ENCODE measurements at places on chromosomes 7 and 10.

GRCh38 chr10:71615538-71616329, 103.8 kb downstream of the C10orf105 start:
- DNase-seq: no peak

DNA sequence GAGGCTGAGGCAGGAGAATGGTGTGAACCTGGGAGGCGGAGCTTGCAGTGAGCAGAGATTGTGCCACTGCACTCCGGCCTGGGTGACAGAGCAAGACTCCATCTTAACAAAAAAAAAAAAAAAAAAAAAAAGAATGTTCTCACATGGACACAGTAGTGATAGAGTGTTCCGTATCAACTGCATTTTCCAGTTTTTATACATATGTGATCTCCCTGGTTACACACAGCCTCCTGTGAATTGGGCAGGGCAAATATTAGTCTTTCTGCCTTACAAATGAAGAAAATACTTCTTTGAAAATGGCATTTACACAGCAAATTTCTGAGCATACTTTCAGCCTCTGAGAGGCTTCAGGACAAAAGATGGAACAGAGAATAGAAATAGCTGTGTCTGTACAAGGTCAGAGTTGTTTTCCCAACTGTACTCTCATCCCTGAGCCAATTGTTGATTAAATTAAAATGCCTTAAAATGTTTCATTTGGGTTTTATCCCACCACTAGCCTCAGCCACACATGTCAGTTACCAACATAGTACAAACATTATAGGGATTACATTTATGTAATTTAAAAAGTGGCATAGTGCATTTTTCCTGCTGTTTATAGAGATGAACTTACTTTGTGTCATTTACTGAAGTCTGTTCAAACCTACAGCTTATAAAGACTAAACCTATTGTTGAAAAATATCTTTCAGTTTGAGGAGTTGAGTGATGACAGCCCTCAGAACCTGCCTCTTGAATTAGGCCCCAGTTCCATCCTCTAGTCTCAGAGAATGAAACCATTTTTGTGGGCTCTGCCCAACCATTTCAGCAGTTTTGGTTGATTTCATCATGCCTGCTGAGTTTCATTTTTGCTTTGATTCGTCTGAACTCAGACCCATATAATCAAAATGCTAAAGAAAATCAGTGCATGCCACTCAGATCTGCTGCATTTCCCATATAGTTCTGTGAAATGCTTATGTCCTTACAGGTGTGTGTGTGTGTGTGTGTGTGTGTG, 609.4 kb upstream of the C7orf33 start:
- DNase-seq: no peak

GRCh38 chr7:108418946-108419345, 37.3 kb downstream of the NRCAM start:
- DNase-seq: no peak

DNA sequence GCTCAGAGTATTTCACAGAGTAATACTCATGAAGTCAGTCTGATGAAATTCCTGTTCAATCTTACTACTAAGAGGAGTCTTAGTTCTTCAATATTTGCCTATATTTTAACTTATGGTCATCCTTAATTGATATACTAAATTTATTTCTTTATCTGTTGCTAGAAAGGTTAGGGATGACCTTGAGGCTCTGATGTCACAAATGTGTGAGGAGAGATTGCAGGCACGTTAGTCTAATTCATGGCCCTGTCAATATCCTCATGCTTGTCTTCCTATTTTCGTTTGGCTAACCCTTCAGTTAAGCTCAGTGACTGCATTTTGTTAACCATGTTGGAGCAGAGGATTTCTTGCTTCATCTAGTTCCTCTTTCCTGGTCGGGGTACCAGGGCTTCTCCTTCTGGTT, 704.7 kb upstream of the COBL start:
- DNase-seq: no peak

- no peak for DNase-seq
Measured at GRCh38 chr7:47683485-47683898, 101.6 kb upstream of the TNS3 start.

DNA sequence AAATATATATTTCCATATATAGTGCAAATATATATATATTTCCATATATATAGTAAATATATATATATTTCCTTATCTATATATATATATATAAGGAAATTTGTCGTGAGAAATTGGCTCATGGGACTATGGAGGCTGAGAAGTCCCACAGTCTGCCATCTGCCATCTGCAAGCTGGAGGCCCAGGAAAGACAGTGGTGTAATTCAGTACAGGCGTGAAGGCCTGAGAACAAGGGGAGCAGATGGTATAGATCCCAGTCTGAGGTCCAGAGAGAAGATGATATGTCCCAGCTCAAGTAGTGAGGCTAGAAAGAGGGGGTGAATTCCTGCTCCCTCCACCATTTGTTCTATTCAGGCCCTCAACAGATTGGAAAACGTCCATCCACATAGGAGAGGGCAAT, 78.9 kb downstream of the MTPN start:
- DNase-seq: no peak

- no peak for DNase-seq
Measured at GRCh38 chr10:67607472-67607871, 88.5 kb downstream of the CTNNA3 start.

- DNase-seq: no peak
Measured at GRCh38 chr7:94303695-94304094, 91.0 kb upstream of the COL1A2 start.

DNA sequence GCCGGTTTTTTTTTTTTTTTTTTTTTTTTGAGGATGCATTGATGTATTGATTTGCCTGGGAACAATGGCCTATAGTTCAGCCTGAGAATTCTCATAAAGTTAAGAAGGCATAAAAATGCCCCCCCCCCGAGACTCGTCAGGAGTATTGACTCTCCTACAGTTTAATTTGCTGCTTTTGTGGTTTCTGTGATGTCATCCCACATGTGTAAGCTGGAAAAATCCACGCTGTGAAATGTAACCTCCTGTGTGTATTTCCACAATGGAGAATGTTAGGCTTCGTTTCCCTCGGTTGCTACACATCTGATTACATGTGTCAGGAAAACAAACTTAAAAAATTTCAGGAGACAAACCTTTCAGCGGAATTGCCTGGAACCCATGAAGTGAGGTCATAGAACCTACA, 117.9 kb downstream of the FANK1 start:
- no peak for DNase-seq

GRCh38 chr10:62582101-62582705, 208.0 kb downstream of the ZNF365 start:
- DNase-seq: no peak

DNA sequence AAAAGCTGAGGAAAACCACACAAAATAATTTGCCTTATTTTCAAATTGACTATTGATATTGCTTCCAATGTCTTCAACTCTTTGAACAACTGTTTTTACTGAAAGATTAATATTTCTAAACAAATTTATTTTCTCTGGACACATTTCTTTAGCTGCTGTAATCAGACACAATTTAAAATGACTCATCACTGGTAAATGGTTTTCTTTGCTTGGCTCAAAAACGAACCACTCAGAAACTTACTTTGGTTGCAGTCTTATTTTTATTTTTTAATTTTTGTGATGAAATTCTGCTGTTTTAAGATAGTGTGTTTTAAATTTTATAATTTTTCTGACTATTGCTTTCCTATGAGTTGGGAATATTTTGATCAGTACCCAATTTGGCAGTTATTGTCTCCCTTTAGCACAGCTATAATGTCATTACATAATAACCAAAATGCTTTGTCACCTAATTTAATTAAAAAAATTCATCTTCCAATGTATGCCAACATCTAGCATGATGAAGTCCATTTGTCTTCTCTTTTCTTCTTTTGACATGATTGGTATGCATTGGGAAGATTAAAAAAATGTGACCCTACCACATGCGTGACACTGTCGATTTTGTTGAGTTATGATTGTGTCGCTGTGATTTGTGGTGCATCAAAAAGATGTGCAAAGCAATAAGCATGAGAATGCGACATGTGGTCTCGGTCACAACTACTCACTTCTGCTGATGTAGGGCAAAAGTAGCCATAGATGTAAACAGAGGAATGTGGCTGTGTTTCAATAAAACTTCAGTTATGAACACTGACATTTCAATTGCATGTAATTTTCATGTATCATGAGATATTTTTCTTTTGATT, 222.3 kb downstream of the SUGCT start:
- no peak for DNase-seq

- no peak for DNase-seq
Measured at GRCh38 chr10:24310104-24310503, 101.2 kb downstream of the KIAA1217 start.

- no peak for DNase-seq
Measured at GRCh38 chr10:27436710-27437109, 67.4 kb upstream of the RAB18 start.

- DNase-seq: no peak
Measured at GRCh38 chr10:125782616-125783015, 7.0 kb upstream of the MMP21 start.

DNA sequence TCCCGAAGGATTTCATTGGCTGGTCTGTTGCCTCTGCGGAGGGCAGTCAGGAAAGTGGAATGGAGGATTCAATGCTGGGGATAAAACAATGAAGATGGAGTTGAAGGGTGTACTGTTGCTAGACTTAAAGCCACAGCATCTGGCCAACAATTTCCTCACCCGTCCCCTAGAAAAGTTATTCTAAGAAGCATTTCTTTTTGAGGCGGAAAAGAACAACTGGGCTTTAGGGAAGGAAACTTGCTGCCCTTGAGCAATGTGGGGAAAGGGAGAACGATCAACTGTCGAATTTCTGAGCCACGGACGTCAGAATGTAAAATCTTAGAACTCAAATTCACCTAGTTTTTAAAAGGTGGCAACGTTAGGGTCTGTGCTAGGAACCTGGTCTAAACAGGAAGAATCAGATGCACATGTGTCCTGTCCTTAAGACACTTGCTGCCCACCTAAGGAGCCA, 664 bp downstream of the FMC1 start:
- DNase-seq: no peak

DNA sequence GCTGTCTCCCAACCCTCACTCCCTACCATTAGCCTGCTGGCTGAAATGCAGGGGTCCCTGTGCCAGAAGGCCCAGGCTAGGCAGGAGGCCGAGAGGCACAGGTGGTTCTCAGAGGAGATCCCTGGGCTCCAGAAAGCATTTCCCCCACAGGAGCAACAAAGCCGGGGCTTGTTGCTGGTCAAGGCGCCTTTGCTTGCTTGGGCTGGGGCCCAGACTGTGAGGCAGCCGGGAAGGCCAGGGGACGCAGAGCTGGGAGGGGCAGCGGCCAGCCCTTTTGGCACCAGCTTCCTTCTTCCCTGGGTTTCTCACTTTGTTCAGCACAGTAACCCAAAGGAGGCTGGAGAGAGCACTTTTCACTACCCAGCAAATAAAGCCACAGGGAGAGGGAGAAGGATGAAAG, 48.6 kb downstream of the FBXW4 start:
- peak; percentile 47 for DNase-seq

- DNase-seq: no peak
Measured at GRCh38 chr7:15086131-15086611, 183.6 kb upstream of the DGKB start.

DNA sequence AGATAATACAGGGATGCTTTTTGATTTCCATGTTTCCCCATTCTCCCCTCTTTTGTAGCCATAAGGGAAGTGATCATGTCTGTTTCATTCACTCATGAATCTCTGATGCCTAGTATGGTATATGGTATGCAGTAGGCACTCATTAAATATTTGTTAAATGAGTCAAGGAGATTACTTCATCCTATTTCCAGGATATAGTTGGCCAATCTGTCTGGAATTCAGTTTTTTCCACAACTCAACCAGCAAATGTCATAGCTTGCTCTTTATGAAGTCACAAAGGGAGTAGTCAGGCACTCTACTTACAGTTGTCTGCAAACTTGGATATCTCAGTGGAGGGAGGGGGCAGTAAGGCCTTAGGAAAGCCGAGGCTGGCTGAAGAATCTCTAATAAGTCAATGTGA, 853.6 kb downstream of the LRMDA start:
- no peak for DNase-seq

DNA sequence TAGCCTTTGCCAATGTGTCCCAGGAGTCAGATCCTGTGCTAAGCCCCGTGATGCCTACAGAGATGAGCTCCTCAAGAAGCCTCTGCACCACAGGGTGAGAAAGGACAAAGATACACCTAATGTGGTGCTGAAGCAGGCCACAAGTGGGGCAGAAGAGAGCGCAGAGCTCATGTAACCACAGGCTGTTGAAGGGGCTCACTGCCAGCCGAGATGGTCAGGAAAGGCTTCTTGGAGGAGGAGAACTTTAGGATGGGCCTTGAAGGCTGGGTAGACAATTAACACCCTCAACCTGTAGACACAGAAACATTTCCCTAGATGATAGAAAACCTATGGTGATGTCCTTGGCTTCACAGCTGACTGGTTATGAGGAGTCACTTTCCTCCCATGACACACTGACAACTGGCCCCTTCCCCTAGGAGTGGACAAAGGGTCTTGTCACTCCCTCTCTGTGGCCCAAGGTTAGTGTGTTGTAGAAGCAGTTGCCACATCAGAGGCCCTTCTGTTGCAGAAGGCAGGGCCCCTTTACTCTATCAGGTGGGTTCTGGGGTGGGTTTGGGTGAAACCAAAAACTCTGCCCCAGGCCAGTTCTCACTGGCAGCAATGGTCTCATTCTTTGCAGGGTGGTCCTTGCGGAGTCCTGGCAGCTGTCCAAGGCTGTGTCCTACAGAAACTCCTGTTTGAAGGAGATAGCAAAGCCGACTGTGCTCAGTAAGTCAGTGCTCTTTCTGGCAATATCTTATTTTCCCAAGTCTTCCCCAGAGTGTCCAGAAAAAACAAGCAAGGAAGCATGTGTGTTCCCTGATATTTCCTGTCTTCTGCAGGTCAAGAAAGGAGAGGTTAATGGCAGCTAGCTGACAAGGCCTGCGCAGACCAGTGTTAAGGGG, 69.2 kb downstream of the MINDY4 start:
- no peak for DNase-seq

GRCh38 chr7:114889646-114890285, 32.1 kb upstream of the MDFIC start:
- no peak for DNase-seq

GRCh38 chr10:124083740-124084397, 9.5 kb downstream of the CHST15 start:
- DNase-seq: no peak

DNA sequence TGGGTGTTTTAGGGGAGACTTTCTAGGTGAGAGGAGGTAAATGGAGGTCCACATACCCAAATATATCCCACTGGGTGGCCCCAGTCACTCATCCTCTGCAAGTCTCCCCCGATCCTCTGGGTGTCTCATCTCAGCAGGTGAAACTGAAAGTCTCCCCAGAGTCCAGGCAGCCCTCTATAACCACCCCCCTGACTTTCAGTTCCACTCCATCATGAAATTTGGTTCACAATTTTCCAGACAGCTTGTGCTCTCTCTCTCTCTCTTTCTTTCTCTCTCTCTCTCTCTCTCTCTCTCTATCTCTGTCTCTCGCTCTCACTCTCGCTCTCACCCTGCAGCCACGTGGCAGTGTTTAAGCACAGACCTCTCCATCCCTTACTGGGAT, 56.7 kb upstream of the ELN start:
- DNase-seq: no peak

- DNase-seq: no peak
Measured at GRCh38 chr10:131929122-131929845, 28.5 kb downstream of the PPP2R2D start.

DNA sequence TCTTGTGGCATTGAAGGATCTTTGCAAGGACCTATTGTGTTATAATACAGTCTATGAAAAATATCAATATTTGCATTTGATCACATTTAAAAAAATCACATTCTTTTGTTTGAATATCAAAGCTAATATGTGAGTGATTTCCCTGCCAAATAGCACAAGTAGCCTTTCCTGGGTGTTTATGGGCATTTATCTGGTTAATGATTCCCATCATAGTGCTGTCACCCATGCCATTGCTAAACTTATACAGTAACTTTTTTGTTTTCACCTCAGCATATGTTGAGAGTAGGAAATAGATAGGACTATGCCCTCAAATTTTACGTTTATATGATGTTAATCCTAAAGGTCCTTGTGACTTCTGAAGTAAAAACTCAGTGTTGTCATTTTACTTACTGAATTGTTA, 136.9 kb downstream of the CFTR start:
- DNase-seq: no peak
